ENCODE measurements at places on chromosomes 12 and 14.
A peak's percentile ranks its signal among the peaks of the same experiment; 100 is the strongest.

GRCh38 chr14:96002498-96002884, 36.7 kb upstream of the C14orf132 start:
- DNase-seq: peak; percentile 45

DNA sequence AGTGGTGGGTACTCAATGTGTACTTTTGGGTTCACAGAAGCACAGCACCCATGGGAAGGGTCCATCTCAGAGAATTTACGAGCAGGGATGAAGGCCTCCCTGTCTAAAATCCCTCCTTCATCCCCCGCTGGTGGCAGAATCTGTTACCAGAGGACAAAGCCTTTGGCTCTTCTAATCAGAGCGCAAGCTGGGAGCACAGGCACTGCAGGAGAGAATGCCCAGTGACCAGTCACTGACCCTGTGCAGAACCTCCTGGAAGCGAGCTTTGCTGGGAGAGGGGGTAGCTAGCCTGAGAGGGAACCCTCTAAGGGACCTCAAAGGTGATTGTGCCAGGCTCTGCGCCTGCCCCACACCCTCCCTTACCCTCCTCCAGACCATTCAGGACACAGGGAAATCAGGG, 1.5 kb upstream of the GPR162 start:
- peak; percentile 45 for DNase-seq

- no peak for DNase-seq
These were observed 260.3 kb upstream of the E2F7 start for GRCh38 chr12:77325511-77326236.

DNA sequence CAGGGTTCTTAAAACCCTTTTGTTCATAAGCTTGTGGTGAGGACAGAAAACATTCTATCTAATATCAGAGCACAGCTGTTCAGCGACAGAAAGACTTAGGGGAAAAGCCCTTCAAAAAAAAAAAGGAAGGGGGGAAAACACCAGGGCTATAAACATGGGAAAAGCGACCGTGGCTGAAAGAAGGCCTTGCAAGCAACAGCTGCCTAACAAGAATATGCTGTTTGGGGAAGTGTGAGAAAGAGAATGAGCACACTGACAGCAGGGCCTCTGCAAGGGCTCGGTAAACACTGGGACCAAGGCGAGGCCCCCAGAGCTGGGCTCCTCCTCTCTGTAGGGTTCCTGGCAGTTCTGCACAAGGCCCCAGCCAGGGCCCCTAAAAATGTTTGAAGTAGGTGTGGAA, 27.4 kb upstream of the CCND2 start:
- no peak for DNase-seq

DNA sequence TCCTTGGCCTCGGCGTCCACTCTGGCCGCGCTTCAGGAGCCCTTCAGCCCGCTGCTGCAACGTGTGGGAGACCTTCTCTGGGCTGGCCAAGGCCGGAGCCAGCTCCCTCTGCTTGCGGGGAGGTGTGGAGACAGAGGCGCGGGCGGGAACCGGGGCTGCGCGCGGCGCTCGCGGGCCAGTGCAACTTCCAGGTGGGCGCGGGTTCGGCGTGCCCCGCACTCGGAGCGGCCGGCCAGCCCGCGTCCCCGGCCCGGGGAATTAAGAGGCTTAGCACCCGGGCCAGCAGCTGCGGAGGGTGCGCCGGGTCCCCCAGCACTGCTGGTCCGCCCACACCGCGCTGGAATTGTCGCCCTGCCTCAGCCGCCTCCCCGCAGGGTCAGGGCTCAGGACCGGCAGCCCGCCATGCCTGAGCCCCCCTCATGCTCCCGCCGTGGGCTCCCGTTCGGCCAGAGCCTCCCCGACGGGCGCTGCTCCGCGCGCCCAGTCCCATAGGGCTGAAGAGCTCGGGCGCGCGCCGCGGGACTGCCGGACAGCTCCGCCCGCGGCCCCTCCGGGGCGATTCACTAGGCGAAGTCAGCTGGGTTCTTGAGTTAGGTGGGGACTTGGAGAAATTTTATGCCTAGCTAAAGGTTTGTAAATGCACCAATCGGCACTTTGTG, 673.9 kb downstream of the SLC16A7 start:
- no peak for DNase-seq
